Stimulated activated CD8-positive, alpha-beta memory T cell treated with anti-CD3 and anti-CD28 coated beads, Interleukin-15, amount 100 ng/mL, for 48 hours (primary cell): ENCODE measurements at places on chromosomes 13 and 19.

DNA sequence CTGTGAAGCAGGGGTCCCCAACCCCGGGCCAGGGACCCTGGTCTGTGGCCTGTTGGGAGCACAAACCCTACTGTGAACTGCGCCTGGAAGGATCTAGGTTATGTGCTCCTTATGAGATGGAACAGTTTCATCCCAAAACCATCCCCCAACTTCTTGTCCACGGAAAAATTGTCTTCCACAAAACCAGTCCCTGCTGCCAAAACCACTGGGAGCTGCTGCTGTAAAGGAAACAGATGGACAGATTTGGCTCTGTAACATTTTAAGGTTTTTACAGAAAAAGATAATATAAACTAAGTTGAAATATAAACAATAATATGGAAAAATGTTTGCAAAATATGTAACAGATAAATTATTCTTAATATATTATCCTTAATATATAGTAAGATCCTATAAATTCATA lies 73.7 kb downstream of the COG6 start:
- DNase-seq = no peak

DNA sequence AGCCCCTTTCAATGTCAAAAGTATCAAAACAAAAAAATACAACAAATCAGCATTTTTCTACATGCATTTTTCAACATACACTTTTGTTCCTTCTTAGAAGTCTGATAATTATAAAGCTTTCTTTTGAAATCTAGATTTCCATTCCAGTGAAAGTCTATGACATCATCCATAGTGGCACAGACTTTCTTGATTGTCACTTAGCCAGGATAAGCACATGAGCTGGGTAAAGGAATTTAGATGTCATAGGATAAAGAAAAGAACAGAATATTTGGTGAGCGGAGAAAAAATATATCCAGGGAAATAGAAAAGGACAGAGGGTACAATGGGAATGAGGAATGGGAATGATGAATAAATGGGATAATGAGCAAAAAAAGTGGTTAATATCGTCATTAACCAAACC lies 15.1 kb upstream of the TRPC4 start:
- no peak for DNase-seq

GRCh38 chr13:88154001-88154400 lies 482.8 kb downstream of the SLITRK5 start:
- DNase-seq = no peak

DNA sequence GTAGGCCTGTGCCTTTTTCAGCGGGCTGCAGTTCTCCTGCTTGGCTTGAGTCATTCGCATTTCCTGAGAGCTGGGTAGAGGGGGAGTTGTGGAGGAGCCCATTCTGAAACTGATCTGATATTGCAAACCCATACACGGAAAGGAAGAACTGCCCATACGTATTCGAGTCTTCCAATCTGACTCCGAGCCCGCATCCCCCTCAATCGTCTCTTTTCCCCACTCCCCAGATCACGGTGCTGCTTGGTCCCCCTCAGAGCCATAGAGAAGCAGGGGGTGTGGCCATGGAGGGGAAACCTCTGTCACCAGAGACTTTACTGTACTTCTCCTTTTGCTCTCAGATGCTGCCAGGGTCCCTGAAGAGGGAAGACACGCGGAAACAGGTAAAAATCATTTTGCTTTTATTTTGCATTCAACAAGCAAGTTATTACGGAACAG lies at the start of gene CD22:
Gene CD22, plus strand, starts transcription at position 337 of the 435 bp plus-strand sequence. CDS start 2,854 bp downstream, outside the sequence.
- DNase-seq = no peak

DNA sequence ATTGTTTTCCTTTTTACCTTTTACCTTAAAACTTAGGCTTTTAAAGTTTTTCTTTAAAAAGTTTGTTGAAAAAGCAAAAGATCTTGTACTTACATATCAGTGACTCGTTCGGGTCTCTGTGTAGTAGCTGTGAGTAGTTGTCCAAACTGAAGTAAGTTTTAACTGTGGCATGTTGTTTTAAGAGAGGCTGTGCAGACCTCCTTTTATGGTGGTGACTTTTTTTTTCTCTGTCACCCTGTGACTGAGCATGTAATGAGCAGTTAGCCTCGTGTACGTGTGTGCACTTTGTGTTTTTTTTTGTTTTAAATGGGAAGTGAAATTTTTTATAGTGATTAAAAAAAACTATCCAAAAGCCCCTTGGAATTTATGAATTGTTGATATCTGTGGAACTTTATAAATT lies at the start of gene GPR183:
Gene GPR183, minus strand, starts transcription at position 153 of the 400 bp plus-strand sequence. CDS start 11,254 bp downstream, outside the sequence.
- no peak for DNase-seq

DNA sequence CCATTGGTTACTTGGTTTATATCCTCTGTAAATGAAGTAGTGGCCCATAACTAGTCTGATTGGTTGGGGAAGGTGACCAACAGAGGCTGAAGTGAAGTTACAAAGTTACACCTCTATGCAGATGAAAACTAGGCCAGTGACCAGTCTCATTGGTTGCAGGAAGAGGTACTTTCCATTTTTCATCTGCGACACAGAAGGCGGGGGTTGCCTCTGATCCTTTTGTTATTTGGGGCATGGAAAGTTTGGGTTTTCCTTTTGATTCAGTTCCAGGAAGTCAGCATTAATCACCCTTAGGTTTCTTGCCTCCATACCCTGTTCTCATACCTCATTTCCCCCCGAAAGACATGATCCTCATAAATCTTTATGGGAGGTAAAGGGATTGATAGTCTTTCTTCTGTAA lies 20.2 kb downstream of the ZNF544 start:
- DNase-seq = no peak

- DNase-seq = no peak
Observed at GRCh38 chr19:49440439-49441209, 703 bp downstream of the SLC17A7 start.

GRCh38 chr13:101868585-101869469 lies 416.4 kb downstream of the ITGBL1 start:
- DNase-seq = no peak

- DNase-seq = no peak
Observed at GRCh38 chr19:1613808-1614570, 8.7 kb upstream of the UQCR11 start.

GRCh38 chr19:6963244-6963852 lies 57.9 kb downstream of the MBD3L2B start:
- no peak for DNase-seq

DNA sequence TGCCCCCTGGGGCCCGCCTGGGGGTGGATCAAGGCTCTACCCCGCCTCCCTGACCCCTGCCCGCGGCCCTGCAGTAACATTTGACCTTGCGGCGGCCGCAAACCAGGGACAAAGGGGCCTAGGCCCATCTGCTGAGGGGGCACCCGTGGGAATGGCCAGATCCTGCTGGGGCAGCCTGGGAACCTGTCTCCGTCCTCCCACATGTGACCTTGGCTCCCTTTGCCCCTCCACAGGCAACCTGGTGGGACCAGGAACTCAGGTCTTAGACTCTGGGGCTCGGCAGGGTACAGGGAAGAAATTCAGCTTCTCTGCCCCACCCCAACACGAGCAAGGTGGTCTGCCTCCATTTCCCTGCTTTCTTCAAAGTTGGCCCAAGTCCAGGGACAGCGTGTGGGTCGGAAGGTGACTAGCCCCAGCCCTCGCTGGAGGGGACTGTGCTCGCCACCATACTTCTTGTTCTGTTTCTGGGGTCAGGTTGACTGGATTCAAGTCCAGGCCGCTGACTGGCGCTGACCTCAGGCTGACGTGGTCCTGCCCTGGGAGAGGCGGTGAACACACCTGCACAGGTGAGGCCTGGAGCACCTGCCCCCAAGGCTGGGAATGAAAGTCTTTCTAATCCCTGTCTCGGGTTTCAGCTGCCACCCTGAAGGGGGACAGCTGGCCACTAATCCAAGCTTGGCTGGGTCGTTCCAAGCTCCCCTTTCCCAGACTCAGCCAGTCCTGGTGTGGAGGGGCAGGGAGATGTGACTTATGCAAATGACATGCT lies 2.5 kb upstream of the NR2F6 start:
- no peak for DNase-seq

DNA sequence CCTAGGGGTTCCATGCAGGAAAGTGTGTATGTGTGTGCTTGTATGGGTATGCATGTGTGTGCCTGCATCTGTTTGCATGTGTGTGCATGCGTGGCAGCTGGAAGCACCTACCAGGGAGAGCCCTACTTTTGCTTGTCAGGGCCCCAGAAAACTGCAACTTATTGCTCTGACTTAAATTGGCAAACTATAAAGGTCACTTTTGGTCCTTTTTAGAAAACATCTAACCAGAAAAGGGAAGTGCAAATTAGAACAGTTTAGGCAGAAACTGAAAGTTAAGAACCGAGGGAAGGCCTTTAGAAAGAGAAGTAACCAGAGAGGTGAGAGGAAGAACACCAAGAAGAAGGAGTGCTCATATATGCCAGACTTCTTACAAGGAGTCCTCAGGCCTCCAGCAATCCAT lies 32.5 kb downstream of the DLEU7 start:
- DNase-seq = no peak

DNA sequence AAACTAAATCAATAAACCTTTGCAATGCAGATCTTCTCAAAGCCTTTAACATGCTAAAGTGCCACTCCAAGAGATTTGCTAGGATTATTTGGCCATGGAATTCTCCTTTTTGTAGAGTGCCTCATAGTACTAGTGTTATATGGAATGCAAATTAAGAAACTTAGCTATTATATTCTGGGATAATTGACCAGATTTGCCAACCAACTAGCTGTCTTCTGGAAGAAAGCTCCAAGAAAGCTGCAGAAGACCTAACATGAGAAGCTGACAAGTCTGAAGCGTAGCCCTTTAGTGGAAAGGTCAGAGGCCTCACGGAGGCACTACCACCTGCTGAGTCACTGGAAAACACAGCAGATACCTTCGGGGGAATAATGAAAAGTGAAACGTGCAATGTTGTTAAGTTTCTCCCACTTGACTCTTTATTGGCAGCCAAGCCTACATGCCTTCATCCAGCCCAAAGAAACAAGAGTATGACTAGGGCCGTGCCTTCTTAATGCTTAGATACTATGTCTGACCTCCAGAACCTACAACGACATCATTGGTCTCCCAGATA lies 29.8 kb upstream of the KATNAL1 start:
- DNase-seq = no peak

DNA sequence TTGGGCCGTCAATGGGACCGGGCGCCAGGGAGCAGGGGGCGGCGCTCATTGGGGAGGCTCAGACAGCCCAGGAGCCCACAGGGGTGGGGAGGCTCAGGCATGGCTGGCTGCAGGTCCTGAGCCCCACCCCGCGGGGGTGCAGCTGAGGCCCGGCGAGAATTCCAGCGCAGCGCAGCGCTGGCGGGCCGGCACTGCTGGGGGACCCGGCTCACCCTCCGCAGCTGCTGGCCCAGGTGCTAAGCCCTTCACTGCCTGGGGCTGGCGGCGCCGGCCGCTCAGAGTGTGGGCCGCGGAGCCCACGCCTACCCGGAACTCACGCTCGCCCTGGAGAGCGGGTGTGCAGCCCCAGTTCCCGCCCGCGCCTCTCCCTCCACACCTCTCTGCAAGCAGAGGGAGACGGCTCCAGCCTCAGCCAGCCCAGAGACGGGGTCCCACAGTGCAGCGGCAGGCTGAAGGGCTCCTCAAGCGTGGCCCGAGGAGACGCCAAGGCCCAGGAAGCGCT lies 1227.4 kb downstream of the PCDH17 start:
- DNase-seq = no peak

- DNase-seq = no peak
Observed at GRCh38 chr19:3196933-3197205, 11.1 kb downstream of the NCLN start.

GRCh38 chr19:51111606-51112005 lies 3.4 kb upstream of the CTU1 start:
- DNase-seq = no peak

DNA sequence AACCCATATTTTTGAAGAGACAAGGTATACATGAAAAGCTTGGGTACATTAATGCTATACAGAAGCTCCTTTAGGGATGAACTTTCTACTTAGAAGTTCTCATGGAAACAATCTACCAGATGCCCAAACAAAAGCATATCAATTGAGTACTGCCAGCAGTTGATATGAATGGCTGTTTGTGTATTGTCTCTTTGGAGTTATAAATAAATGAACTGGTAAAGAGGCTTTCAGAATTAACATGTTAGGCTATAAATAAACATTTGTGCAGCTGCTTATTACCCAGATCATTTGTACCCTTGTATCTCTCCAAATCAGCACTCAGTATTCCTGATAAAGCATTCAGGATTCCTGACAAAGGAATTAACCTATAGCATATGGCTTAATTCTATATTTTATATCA lies 418.9 kb downstream of the FGF14 start:
- DNase-seq = no peak

DNA sequence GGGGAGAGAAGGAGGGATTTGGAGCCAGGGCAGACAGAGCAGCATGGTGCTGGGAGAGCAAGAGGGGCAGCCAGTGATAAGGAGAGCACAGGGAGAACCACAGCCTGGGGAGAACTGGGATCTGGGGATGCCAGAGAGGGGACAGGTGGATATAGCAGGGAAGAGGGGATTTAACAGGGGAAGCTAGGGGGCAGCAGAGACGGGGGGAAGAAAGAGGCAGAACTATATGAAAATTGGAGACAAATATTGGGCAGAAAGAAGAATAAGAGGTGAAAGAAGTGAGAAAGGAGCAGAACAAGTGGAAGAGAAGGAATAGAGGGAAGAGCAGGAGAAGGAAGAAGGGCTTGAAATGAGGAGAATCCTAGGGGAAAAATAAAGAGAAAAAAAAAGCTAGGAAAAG lies 6.5 kb upstream of the ZNF528 start:
- DNase-seq = no peak

DNA sequence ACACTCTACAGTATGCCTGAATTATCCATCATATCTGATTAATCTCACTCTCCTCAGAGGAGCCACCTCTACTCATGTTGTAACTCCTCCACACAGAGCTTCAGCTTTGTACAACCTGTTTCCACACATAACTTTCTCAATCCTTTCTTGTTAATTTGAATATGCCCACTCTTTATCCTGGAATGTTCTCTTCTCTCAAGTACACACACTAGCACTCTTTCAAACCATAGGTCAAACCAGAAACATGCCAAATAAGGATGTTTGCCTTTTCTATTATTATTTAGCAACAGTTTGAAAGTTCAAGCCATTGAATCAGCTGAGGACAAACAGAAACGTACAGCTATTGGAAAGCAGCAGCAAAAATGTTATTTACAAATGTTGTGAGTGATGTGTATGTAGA lies 110.3 kb downstream of the MIPEP start:
- DNase-seq = no peak

- peak; percentile 81 for DNase-seq
Observed at GRCh38 chr19:11242864-11243797, 3.7 kb downstream of the ANGPTL8 start.

DNA sequence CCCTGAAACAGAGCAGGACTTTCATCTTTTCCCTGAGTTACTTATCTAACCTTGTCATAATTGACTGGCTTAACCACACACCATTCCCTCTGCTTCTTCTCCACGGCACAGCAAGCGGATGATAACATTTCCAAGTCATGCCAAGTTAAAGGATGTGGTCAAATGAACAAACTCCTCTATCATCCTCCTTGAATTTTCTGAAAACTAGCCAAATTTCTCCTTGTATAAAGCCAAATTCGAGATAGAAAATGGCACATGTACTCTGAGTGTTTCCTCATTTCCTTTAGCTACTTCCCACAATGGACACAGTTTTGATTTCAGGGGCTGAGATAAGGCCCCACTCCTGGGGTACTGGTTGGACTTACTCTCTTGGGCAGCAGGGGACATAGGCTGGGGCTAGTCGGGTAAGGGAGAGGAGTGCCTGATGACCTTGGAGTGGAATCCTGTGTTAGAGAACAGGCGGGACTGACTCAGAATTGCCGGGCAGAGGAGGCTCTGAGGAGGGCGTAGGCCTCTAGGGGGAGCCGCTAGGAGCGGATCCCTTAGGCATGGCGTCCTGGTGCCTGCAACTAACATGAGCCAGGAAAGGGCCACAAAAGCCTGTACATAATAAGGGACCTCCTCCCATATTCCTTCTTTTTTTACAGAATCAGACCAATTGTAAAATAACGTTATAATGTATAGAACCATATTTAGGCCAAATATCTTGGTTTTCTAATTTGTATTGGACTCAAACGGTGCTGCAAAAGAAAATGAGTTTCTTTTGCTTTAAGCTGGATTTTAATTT lies 20.3 kb upstream of the TMTC4 start:
- DNase-seq = no peak
